Left renal cortex interstitium (tissue), 4 donors: ENCODE measurements at places on chromosomes 7 and 10. TPM values are rescaled to one million over a fixed set of nuclear protein-coding genes. Genes with fewer than 3 reads are reported as not detected.

SPDYE6 gene
- 0.68 TPM for polyA plus RNA-seq

DNA sequence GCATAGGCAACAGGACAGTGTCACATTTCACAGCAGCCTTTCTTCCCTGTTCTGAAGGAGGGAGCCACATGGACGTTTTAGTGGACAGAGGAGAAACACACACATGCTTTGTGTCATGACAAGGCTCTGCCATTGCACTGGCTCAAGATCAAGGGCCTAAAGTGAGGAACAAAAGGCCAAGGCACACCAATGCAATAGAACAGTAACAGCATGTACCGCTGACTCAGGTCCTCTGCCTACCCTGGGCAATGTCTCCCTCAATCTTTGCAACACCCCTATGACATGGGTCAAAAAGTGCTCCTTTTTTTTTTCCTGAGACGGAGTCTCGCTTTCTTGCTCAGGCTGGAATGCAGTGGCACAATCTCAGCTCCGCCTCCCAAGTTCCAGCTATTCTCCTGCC lies 57.8 kb upstream of the SDK1 start:
- no peak for DNase-seq

CCT6A gene
- 203 TPM for polyA plus RNA-seq

ZNF467 gene
- polyA plus RNA-seq: 36.2 TPM

- no peak for DNase-seq
Measured at GRCh38 chr7:41134300-41135255, 568.3 kb downstream of the INHBA start.

FAM241B gene
- polyA plus RNA-seq: 9.1 TPM

DNA sequence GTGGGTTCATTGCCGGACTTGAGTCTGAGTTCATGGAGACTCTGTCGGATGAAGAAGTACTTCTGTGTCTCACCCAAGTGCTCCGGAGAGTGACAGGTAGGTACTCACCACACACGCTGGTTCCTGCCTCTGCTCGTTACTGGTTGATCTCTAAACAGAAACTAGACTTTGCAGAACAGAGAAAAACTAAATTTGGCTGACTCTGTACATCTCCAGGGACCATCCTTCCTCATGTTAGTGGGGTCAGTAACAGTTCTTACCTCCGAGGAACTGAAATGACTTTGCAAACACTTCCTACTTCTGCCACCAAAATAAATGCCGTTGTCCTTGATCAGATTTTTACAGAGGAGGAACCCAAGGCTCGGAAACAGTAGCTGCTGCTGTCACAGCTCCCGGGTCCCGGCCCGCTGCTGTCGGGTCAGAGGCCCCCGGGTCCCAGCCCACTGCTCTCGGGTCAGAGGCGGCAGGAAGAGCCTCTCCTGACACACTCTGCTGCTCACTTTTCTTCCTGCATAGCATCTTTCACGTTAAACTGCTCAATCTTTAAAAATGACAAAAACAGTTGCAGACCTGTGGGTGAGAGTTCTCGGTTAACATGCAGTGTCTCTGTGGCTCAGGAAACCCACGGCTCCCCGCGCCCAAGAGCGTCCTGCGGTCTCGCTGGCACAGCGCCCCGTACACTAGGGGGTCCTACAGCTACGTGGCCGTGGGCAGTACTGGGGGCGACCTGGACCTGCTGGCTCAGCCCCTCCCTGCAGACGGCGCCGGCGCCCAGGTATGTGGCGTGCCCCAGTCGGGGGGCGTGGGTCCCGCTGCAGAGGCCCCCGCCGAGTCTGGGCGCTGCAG lies 4.8 kb upstream of the MTG1 start:
- DNase-seq: no peak

GRCh38 chr10:88642963-88643362 lies 21.3 kb upstream of the LIPF start:
- DNase-seq: no peak

IFIT5 gene
- 20.3 TPM for polyA plus RNA-seq

GIMAP6 gene
- polyA plus RNA-seq: 17.6 TPM

DNA sequence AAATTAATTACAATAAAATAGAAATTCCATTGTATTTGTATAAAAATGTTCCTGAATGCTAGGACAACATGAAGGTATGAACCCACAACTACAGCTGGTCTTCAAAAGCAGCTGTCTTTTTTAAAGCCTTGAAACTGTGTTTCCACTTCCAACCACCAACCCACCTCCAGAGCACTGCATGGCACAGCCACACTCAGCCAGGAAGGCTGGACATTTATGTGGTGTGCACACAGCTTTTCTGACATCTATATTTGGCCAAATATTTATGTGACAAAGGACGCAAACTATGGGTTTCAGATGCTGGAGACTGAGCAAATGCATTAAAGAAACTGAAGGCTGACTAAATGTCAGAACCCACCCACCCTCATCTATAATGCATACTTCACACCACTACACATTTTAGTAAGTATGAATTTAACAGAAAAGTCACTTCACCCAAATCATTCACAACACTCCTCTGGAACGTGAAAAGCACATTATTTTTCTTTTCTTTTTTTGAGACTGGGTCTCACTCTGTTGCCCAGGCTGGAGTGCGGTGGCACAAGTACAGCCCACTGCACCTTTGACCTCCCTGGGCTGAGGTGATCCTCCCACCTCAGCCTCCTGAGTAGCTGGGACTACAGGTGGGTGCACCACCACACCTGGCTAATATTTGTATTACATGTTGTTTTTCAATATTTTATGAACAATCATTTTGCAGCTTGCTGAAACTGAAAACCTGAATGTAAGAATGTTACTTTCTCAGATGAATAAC lies 27.9 kb upstream of the DAGLB start:
- DNase-seq: no peak

CYP2C8 gene
- polyA plus RNA-seq: 2.8 TPM

ADRA2A gene
- 4.8 TPM for polyA plus RNA-seq

FAM53B gene
- 23.1 TPM for polyA plus RNA-seq

ZKSCAN5 gene
- 16.2 TPM for polyA plus RNA-seq

DNA sequence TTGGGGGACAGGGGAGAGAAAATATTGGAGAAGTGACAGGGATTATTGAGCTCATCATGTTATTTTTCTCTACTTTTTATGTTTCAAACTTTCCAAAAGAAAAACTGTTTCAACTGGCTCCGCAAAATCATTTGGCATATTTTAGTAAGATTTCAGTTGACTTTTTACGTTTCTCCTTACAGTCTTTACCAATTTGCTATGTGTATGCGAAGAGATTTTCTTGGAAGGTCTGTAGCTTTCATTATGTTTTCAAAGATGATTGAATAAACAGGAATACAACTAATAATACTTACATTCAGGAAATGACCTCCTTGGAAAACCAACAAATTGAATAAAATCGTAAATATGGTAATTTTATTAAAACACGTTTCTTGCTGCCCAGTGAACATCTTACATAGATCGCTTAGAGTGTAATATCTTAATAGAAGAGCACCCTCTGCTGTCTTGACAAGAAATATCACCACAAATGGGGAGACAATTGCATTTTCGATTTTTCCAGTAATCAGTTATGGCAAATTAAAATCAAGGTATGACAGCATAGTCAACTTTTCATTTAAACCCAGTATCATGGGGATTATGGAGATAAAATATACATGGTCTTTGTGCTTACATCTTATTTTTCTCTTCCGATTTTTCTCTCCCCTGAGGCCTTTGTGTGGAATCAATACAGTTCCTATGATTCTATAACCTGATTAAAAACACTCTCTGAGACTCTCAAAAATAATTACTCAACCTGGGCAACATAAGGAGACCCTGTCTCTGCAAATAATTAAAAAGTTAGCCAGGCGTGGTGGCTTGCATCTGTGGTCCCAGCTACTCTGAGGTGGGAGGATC lies 43.1 kb downstream of the MBL2 start:
- DNase-seq: peak; percentile 9

GRCh38 chr10:131733596-131733995 lies 167.2 kb upstream of the PPP2R2D start:
- no peak for DNase-seq

IGF2BP3 gene
- polyA plus RNA-seq: 52.3 TPM

PLXNA4 gene
- 15.5 TPM for polyA plus RNA-seq

ITPRID1 gene
- not detected for polyA plus RNA-seq

ETV1 gene
- polyA plus RNA-seq: 31.6 TPM

HOXA6 gene
- polyA plus RNA-seq: 39.3 TPM

DNA sequence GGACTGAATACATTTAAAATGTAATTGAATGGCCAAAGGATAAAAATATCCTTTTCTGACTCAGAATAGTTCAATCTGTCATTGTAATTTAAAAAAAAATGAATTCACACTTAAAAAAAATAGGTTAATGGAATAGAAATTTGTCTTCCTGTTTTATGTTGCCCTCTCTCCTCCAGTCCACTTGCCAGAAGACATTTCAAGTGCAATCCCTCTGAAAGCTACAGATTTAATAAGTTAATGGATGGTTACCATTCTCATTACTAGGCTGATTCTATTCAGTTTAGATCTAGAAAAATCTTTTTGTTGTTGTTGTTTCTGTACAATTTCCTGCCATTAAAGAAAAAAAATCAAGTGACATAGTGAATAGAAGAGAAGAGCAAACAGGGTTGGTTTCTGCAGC lies 142.9 kb downstream of the SKAP2 start:
- no peak for DNase-seq

GRCh38 chr10:63832686-63833085 lies 311.5 kb downstream of the REEP3 start:
- DNase-seq: no peak

- DNase-seq: no peak
Measured at GRCh38 chr10:129394518-129395328, 72.3 kb upstream of the MGMT start.

MBLAC1 gene
- polyA plus RNA-seq: 1.7 TPM
